Thyroid gland (tissue), 4 donors: ENCODE measurements at places on chromosomes 16 and 17. TPM values are rescaled to one million over a fixed set of nuclear protein-coding genes. Genes with fewer than 3 reads are reported as not detected.

Gene PDPK1
- 89.0 TPM for total RNA-seq

Gene CARHSP1
- 66.0 TPM for total RNA-seq

Gene NATD1
- 22.3 TPM for total RNA-seq

Gene NUP85
- 24.7 TPM for total RNA-seq

Gene TBC1D26
- not detected for total RNA-seq

Gene FAM234A
- total RNA-seq: 35.3 TPM

Gene MAP2K6
- 4.9 TPM for total RNA-seq

Gene CCL7
- not detected for total RNA-seq

DNA sequence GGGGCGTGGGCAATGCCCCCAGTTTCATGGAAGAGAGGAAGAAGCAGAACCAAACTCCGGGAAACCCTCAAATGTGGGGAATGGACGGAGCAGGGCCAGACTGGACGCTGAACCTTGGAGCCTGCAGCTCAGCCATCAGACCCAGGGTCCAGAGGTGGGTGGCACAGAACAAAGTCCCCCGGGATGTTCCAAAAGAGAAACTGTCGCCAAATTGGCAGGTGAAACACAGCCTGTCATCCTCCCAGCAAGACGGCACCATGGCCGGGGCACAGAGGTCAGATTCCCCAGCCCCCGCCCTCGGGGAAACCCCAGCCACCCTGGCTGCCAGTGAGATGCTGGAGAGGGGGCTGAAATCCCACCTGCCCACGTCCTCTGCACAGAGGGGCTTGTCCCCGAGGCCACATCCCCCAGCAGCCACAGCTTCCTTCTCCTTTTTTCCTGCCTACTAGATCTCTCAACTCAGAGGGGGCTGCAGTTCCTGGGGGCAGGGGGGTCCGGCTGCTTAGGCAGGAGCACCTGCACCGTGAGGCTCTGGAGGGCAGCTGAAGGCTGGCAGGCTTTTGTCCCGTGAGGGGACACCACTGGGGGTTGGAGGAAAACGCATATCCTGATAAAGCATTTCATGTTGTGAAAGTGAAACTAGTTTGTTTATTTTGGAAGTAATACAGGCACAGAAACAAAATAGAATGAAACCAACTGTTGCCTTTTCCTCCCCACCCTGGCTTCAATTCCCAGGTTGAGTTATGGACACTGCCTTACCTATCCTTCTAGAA, 1.2 kb upstream of the SECTM1 start:
- DNase-seq: no peak
- peak overlapping the region; percentile 74 for H3K27ac ChIP-seq
- H3K4me3 ChIP-seq: no peak overlapping the region
- H3K4me1 ChIP-seq: peaks cover 31% of the 10 kb centered on the region
- no peaks in the 10 kb centered on the region for H3K27me3 ChIP-seq

DNA sequence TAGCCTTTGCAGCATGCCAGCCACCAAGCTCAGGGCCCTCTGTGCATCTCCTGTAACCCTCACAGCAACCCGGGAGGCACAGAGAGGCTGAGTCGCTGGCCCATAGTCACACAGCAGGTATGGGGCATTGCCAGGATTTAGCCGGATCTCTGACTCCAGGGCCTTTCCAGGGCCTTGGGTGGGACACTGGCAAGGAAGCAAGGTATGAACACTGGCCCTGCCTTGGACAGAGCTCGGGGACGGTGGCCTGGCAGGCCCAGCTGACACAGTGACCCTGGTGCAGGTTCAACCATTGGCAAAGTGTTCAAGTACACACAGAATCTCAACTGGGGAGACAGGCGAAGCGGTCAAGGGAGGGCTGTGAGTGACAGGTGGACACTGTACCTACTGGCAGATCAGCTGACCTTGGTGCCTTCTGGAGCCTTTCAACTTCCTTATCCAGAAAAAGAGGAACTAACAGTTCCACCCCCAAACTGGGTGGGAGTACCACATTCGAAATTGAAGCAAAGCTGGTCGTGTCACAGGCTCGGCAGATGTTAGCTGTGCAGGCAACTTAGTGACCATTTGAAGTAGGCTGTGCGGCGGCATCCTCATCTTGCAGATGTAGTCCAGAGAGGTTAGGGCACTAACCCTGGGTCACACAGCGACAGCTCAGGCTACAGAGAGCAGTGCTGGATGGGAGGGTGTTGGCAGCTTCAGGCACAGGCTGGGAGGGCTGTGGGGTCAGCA, 287.4 kb downstream of the SEC14L1 start:
- no peak for DNase-seq
- peaks cover 79% of the 10 kb centered on the region for H3K4me1 ChIP-seq
- no peak overlapping the region for H3K4me3 ChIP-seq
- no peaks in the 10 kb centered on the region for H3K27me3 ChIP-seq
- no peaks in the 10 kb centered on the region for H3K36me3 ChIP-seq

- H3K27ac ChIP-seq: no peak overlapping the region
- H3K36me3 ChIP-seq: no peaks in the 10 kb centered on the region
- no peak overlapping the region for H3K4me3 ChIP-seq
- no peaks in the 10 kb centered on the region for H3K4me1 ChIP-seq
- peaks cover 4% of the 10 kb centered on the region for H3K27me3 ChIP-seq
- peak; percentile 48 for DNase-seq
These were observed 43.2 kb downstream of the C16orf82 start for GRCh38 chr16:27109666-27110523.

DNA sequence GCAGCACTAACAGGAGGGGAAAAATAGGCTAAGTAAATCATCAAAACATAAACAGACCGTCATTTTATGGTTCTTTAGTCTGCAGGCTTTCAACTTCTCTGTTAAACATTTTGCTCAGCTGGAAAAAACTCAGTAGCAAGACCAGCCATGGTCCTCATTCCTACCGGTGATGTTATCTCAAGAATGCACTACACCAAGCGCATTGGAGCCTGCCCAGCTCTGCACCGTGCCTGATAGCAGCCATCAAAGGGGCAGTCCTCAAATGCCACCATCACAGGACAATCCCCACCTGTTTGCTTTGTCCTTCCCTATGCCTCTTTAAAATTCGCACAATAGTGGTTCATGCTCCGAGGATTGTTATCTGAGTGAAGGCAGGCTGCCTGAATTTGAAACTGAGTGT, 181.5 kb upstream of the MON1B start:
- no peaks in the 10 kb centered on the region for H3K36me3 ChIP-seq
- H3K27me3 ChIP-seq: no peaks in the 10 kb centered on the region
- H3K27ac ChIP-seq: no peak overlapping the region

GRCh38 chr17:42541041-42541833, 5.2 kb downstream of the NAGLU start:
- peaks cover 8% of the 10 kb centered on the region for H3K4me1 ChIP-seq
- H3K36me3 ChIP-seq: peaks cover 30% of the 10 kb centered on the region
- H3K4me3 ChIP-seq: no peak overlapping the region
- no peak overlapping the region for H3K27ac ChIP-seq
- DNase-seq: no peak

DNA sequence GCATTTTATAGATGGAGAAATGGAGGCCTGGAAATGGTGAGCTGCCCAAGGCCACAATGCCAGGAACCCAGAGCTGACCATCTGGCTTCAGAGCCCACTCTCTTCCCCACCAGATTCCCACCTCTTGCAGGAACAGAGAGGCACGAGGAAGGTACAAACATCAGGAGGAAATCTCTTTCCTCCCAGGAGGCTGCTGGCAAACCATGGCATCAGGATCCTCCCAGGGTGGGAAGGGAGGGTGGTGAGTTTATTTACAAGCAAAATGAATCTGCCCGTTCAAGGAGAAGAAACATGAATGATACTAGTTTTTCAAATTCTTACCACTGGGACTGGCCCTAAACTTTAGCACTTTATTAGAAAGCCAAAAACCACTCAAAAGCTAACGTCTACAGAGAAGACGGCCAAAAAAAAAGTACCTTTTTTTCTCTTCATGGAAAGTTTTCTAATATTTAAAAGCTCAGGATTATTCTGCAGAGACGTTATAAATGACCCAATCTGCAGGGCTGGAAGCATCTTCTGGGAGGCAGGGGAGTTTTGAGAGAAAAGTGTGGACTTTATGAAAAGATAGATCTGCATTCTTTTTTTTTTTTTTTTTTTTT, 79.1 kb downstream of the NXN start:
- H3K4me3 ChIP-seq: no peak overlapping the region
- no peaks in the 10 kb centered on the region for H3K27me3 ChIP-seq
- no peak overlapping the region for H3K27ac ChIP-seq
- no peaks in the 10 kb centered on the region for H3K36me3 ChIP-seq
- DNase-seq: no peak
- no peaks in the 10 kb centered on the region for H3K4me1 ChIP-seq

GRCh38 chr17:63880706-63881105, 1.0 kb downstream of the GH2 start:
- H3K27me3 ChIP-seq: no peaks in the 10 kb centered on the region
- no peak for DNase-seq
- no peak overlapping the region for H3K4me3 ChIP-seq
- H3K27ac ChIP-seq: no peak overlapping the region

- no peak overlapping the region for H3K27ac ChIP-seq
- peaks cover 16% of the 10 kb centered on the region for H3K4me1 ChIP-seq
- peaks cover 61% of the 10 kb centered on the region for H3K36me3 ChIP-seq
- no peaks in the 10 kb centered on the region for H3K27me3 ChIP-seq
- peak; percentile 93 for DNase-seq
- no peak overlapping the region for H3K4me3 ChIP-seq
These were observed 14.9 kb downstream of the ELAC2 start for GRCh38 chr17:13002761-13003453.

- H3K4me3 ChIP-seq: no peak overlapping the region
- no peak for DNase-seq
- H3K4me1 ChIP-seq: peaks cover 9% of the 10 kb centered on the region
- no peaks in the 10 kb centered on the region for H3K27me3 ChIP-seq
- H3K36me3 ChIP-seq: no peaks in the 10 kb centered on the region
- no peak overlapping the region for H3K27ac ChIP-seq
These were observed 43.6 kb upstream of the USP7 start for GRCh38 chr16:9007177-9007794.

DNA sequence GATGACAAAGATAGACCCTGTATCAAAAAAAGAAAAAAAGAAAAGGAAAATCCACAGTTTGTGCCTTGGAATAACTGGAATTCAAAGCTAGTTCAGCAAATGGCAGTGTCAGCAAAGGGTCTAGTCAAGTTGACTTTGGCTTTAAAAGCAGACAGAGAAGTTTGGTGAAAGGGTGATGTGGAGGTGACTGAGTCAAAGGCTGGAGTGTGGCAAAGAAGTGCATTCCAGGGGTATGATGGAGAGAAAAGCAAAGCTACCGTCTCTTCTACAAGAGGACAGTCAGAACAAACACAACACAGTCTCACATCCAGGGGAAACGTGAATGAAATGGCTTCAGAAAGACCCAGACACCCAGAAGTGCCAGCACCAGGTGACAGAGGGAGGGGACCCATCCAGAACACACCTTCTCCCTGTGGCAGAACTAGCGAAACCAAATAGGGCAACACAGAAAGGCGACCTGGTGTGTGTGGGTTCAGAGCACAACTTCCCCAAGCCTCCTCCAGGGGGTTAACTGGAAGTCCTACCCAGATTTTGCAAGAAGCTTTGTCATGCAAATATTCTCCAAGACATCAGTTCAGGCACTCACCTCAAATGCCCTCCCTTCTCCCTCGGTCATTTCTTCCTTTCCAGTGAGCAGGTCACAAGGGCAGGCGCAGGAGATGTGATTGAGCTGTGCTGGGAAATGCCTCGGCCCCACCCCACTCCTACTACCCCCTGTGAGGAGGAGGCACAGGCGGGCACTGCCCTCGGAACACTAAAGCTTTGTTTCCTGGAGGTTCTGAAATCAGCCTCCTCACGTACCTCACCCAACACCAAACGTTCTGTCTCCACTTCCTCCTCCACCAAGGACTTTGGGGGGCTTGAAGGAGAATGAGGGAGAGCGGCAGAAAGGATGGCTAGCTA, 481.9 kb downstream of the SOX9 start:
- H3K27me3 ChIP-seq: no peaks in the 10 kb centered on the region
- DNase-seq: no peak
- H3K4me1 ChIP-seq: no peaks in the 10 kb centered on the region

GRCh38 chr17:66146394-66146793, 45.5 kb downstream of the CEP112 start:
- no peak for DNase-seq
- H3K36me3 ChIP-seq: no peaks in the 10 kb centered on the region
- H3K27ac ChIP-seq: no peak overlapping the region
- H3K4me1 ChIP-seq: no peaks in the 10 kb centered on the region
- no peak overlapping the region for H3K4me3 ChIP-seq

DNA sequence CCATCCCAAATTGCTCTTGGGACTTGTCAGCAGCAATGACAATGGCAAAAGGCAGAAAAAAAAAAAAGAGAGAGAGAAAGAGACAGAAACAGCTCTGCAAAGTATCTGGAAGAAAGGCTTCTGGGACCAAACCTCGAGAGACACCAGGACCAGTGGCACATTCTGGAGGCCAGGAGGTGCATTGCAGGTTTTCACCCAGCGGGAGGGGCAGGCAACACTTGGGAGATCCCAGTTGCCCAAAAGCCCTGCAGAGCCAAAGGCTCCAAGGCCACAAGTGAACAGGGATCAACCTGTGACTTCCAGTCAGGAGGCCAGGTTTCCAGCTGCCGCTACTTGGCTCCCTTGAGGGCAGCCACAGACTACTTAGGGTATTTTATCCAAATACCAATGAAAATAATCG, 110.8 kb upstream of the CDH5 start:
- H3K36me3 ChIP-seq: no peaks in the 10 kb centered on the region
- no peak overlapping the region for H3K4me3 ChIP-seq
- no peaks in the 10 kb centered on the region for H3K27me3 ChIP-seq
- no peak for DNase-seq

DNA sequence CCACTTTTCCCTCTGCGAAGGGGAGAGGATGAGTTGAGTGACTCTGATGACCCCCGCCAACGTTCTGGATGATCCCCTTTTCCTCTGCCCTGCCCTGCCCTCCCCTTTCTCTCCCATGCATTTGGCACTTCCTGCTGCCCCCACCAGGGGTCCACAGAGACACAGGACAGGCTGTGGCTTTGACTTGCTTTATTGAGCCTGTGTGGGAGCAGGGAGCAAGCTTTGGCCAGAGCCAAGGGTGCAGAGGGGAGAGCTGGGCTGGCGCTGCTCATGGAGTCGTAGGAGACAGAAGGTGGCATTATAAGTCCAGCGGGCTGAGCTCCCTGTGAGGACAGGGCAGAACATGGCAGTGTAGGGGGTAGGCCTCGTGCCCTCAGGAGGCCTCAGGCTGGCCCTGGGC, 1.6 kb downstream of the PPY start:
- H3K27me3 ChIP-seq: no peaks in the 10 kb centered on the region
- peak; percentile 60 for DNase-seq
- H3K27ac ChIP-seq: no peak overlapping the region

GRCh38 chr16:3129137-3130131, 5.4 kb upstream of the ZNF213 start:
- peak; percentile 74 for DNase-seq
- peak overlapping the region; percentile 27 for H3K4me3 ChIP-seq
- H3K27me3 ChIP-seq: no peaks in the 10 kb centered on the region
- peaks cover 33% of the 10 kb centered on the region for H3K4me1 ChIP-seq
- H3K36me3 ChIP-seq: no peaks in the 10 kb centered on the region

- no peaks in the 10 kb centered on the region for H3K27me3 ChIP-seq
- no peak overlapping the region for H3K4me3 ChIP-seq
- H3K4me1 ChIP-seq: peaks cover 58% of the 10 kb centered on the region
- no peaks in the 10 kb centered on the region for H3K36me3 ChIP-seq
- H3K27ac ChIP-seq: peak overlapping the region; percentile 56
- peak; percentile 81 for DNase-seq
These were observed 7.6 kb downstream of the PRR29 start for GRCh38 chr17:64005734-64006167.

- peak; percentile 40 for DNase-seq
- H3K4me1 ChIP-seq: peaks cover 97% of the 10 kb centered on the region
- H3K27me3 ChIP-seq: no peaks in the 10 kb centered on the region
These were observed 21.2 kb downstream of the ATP6V0D1 start for GRCh38 chr16:67459861-67460150.

GRCh38 chr17:43171586-43172487, 823 bp downstream of the NBR1 start:
- no peaks in the 10 kb centered on the region for H3K36me3 ChIP-seq
- H3K4me1 ChIP-seq: peaks cover 35% of the 10 kb centered on the region
- H3K27ac ChIP-seq: peak overlapping the region; percentile 98
- H3K27me3 ChIP-seq: no peaks in the 10 kb centered on the region
- peak; percentile 30 for DNase-seq
